ENCODE measurements at places on chromosomes 3 and 15.

GRCh38 chr15:25863111-25863967, at the start of gene ATP10A:
TSS of gene ATP10A (minus strand) at chr15:25863327. CDS start at chr15:25863096, 231 bp downstream.
- DNase-seq = peak; percentile 73

DNA sequence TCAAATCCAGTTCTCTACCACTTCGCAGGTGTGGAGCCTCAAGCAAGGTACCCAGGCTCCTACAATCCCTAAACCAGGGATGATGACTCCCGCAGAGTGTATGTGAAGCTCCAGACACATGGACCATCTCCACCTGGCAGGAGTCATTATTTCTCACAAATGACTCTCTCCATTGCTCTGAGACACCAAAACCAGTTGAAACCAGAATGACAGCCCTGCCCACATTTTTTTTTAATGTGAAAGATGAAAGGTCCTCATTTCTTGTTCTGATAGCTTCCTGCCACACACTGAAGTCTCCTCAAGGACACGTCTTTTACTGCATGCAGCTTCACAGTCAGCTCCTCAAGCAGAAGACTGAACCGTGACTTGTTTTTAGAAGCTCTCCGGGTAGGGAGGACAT, 61.4 kb upstream of the ZBTB38 start:
- DNase-seq = no peak

GRCh38 chr3:154431043-154431442, 1.1 kb upstream of the GPR149 start:
- DNase-seq = no peak

- DNase-seq = peak; percentile 62
Measured at GRCh38 chr3:195210266-195210973, 60.5 kb downstream of the XXYLT1 start.

DNA sequence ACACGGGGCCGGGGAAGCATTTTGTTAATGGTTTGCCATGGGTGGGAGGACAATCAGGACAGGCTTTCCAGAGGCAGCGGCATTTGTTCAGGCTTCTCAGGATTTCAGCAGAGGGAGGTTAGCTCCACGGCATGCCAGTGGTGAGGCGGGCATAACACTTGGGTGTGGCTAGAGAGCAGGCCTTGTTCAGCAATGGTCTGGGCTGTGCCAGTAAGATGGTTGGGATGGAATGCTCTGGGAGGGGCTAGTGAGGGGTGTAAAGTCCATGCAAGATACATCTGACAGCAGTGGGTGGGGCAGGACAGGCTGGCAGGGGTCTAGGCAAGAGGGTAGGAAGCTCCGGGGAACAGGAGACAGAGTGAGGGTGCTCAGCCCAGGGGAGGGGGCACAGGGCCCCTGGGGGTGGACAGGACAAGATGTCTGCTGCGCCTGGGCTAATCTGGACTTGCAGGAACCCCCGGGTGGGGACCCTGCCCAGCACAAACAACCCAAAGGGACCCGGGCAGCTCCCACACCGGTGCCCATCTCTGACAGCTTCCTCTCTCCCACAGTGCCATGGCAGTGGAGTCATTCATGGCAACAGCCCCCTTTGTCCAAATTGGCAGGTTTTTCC, 8.4 kb downstream of the TMEM43 start:
- DNase-seq = no peak

DNA sequence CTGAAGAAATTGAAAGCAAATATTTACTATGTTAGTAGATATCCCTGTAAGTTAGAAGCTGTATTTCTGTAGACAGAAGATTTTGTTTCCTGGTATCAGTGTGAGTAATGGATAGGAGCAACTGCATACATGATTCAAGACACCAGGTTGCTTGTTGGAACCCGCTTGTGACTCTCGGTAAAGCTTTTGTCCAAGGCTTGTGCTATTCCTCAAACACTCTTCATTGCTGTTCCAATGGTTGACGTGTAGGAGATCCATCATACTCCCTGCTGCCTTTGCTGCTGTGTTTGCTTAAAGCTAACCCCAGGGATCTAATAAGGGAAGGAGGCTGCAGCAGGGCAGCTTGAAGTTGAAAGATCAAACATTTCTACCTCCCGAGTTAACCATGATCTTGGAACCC, 160.1 kb downstream of the RSRC1 start:
- no peak for DNase-seq
